ENCODE measurements at places on chromosomes 3 and 15. TPM values are rescaled to one million over a fixed set of nuclear protein-coding genes. Genes with fewer than 3 reads are reported as not detected.
A peak's percentile ranks its signal among the peaks of the same experiment; 100 is the strongest.

Gene CYP8B1
- not detected for total RNA-seq

Gene LINGO1
- total RNA-seq: 0.90 TPM

Gene DOCK3
- total RNA-seq: 0.11 TPM

GRCh38 chr3:188976407-188976806 is 195.4 kb upstream of the TPRG1 start:
- DNase-seq: no peak

DNA sequence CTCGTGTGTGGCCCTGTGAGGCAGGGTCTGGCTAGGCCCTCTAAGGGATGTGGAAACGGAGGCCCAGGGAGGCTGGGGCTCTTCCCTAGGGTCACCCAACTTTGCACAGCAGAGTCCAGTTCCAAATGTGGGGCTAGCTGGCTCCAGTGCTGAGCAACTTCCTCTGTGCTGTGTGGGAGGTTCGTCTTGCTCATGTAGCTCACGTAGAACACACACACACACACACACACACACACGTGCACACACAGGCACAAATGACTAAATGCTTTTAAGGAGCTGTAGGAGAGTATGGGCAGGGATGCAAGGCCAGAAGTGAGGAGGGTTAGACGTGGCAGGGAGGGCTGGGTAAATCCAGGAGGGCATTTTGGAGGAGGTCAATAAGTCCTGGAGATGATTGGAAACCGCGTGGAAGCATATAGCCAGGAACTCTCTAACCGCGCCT is 213.8 kb downstream of the RPLP1 start:
- no peak for DNase-seq

DNA sequence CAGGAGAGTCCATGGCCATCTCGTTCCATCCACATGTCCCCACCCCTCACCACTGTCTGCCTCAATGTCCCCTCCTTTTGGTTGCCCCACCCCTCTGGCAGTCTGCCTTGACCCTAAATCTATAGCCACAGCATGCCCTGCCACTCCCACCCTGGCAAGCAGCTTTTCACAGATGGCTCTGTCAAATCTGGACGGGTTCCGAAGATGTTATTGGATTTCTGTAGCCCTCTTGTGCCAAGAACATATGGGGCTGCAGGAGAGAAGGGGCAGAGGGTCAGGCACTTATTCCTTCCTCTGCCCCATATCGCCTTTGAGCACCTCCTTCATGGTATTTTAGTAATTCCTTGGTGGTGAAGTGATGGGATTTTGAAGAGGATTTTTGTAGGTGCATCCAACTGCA is 57.1 kb downstream of the EPHB1 start:
- no peak for DNase-seq

DNA sequence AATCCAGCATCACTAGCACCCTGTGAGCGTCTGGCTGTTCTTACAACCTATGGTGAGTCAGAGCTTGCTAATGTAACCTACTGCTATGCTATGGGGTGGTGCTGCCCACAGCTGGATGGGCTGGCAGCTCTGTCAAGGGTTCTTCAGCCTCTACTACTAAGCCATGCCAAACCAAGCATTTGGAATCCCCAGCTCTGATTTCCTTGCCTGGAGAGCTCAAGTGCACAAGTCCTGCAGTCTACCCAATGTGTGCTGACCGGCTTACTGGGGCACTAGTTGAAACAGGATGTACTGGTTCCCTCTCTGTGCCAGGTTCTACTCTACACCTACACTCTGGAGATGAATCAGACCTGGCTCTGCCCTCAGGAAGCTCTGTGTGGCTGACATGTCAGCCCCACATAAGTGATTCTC is 4.2 kb downstream of the TEX264 start:
- DNase-seq: no peak

DNA sequence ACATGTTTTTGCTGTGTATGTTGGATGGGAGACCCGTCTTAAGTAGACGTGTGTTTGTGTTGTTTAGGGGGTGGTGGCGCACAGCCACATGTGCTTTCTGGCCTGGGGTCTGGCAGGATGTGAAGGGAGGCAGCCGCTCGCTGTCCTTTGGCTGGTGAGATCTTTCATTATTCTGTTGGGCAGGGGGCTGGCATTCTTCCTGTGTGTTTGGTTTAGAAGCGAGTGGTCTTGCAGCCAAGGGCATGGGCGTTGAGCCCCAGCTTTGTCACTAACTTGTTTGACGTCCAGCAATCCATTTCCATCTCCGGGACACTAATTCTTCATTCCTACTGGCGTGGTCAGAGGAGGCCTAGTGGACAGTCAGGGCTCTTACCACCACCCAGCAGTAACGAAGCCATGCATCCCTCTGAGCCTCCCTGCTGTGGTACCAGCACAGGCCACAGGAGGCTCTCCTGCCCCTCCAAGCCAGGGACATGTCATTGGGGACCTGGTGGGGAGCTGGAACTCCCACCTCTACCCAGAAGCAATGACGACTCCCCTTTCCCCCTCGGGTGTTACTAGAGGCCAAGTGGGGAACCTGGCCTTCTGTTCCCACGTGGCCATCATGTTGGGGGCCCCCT is 10.7 kb downstream of the THSD4 start:
- DNase-seq: peak; percentile 61

- DNase-seq: peak; percentile 74
These were observed 1.9 kb upstream of the VWA5B2 start for GRCh38 chr3:184227481-184227935.

DNA sequence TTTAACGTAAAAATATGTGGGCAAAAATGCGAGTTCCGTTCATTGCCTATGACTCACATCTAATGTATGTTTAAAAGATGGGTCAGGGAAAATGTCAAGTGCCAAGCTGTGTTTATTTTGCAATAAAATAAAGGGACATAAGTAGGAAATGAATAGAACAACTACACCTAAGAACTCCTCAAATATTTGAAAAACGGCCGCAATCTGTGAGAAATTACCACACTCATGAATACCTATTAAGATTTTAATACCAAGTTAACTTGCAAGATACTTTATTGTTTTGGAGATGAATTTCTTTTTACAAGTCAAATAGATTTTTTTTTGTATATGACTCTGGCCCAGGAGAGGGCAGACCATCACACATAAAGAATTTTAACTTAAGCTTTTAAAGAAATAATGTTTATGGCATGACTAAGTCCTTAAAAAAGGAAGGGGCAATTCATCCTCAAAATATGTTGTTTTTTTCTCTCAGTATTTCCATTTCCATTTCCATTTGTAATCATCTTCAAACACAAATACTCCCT is 152.7 kb downstream of the SUCNR1 start:
- DNase-seq: peak; percentile 7

DNA sequence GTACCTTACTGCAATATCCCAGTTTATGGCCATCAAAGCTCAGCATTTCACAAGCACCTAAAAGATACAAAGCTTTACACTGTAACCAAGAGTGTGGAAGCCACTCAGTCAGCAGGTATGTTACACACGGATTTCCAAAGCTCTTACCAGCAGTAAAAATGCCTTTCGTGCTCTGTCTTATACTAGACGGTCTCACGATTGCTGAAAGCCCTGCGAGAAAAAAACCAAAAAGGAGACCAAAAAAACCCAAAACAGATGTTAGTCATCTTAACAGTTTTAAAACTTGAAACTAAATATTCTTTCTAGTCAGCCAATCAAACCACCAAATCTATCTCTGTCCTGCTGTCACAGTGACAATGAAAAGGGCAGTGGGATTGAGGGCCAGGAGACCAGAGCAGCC is 39.0 kb downstream of the TAMM41 start:
- no peak for DNase-seq

DNA sequence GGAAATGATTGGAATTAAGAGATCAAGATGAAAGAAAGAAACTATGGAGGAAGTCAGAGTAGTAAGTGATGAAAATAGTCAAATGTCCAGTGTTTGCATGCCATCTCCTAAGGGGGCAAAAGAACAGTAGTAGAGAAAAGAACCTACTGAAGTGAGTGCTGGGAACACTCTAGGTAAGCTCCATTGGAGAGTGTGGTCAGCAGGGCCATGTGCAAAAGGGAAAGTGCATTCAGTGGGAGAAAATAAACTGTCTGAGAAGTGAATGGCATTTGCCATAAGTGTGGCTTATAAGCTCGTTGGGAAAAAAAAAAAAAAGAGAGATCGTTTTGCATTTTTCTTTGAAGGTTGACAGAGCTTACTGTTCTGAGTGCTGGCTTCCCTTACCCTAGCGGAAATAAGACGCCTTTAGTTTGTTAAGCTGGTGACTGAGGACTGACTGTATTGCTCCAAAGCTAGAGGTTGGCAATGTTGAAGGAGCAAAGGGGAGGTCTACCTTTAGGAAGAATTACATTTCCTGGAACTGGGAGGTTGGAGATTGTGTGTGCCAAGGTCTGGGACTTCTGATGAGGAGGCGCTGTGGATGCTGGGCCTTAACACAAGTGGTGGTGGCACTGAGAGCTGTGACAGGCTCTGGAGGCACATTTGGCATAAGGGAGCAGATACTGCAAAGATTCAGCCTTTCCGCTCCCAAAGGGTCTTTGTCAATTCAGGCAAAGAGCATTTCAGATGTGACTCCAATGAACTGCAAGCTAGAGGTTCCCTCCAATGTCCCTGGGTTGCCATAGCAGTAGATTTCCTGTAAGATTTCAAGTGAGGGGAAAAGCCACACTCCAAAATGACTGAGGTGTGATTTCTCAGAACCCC is 287.8 kb upstream of the SATB1 start:
- no peak for DNase-seq

DNA sequence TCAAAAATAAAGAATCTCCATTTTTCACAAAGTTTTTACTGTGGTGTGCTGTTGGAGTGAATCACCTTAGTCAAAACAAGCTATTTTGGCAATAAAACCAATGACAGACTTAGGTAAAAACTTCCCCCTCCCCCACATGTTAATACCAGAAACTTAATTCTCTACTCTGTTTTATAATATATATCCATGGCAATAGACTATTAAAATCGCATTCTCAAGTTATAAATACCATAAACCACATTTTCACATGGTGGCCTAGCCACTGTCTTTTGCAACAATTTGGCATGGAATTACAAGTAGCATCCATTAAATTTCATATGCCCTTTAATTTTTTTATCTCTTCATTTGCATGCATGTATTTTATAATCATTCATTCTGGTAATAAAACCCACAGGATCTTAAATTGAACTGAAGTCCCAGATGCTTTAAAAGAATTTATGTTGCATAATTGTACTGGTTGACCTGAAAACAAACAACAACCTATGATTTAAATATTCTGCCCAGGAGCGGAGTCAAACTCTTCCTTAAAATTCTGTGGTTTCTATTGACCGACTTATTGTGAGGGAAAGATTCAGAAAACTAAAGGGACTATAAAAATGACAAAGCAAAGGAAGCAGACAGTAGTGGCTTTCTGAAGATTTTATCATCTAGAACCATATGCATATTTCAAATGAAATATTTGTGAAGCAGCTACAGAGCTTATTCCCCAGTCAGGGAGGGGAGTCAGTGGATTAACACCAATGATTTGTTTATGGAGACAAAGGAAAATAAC is 229.0 kb upstream of the TBL1XR1 start:
- no peak for DNase-seq

- no peak for DNase-seq
These were observed 550 bp downstream of the RPP25 start for GRCh38 chr15:74955796-74956647.

DNA sequence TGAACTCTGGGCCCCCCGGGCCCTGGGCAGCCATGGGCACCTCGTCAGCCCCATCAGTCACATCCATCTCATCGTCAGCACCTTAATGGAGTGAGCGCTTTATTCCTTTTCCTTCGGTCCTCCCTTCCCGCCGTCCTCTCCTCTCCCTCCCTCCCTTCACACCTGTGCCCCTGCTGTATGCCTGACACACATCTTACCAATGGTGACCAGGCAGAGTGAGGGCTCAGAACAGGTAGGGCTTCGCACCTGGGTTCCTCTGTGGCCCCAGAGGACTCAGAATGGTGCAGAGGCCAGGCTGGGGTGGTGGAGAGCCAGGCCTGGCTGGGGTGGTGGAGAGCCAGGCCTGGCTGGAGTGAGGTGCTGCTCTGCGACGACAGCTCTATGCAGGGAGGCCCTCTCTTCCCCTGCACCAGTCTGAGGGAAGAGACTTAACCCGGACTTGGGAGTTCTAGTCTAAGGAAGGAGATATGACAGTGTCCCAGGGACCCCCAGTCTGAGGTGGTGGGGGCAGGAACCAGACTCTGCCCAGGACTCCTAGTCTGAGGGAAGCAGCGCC is 11.6 kb downstream of the C15orf39 start:
- DNase-seq: no peak

DNA sequence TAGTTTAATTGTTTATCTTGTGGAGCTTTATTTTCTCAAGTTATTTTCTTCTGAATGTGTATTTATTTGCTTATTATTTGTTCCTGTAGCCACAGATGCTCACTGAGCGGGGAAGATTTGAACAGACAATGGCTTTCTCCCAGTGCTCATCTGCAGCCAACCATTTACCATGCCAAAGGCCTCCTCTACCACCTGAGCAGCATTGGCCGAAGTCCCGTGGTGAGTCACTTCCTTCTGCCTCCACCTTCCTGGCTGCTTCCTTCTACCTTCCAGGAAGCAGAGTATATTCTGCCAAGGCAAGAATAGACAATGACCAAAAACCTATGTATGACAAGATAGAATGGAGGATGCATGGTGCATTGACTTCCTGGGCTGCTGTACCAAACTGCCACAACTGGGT is 443.1 kb downstream of the AGBL1 start:
- no peak for DNase-seq

- DNase-seq: no peak
These were observed 17.6 kb downstream of the EFCC1 start for GRCh38 chr3:129018751-129019150.

- peak; percentile 14 for DNase-seq
These were observed 74.5 kb downstream of the NSUN3 start for GRCh38 chr3:94137377-94137776.

- peak; percentile 91 for DNase-seq
These were observed 27.0 kb upstream of the RPL32 start for GRCh38 chr3:12868039-12869034.

DNA sequence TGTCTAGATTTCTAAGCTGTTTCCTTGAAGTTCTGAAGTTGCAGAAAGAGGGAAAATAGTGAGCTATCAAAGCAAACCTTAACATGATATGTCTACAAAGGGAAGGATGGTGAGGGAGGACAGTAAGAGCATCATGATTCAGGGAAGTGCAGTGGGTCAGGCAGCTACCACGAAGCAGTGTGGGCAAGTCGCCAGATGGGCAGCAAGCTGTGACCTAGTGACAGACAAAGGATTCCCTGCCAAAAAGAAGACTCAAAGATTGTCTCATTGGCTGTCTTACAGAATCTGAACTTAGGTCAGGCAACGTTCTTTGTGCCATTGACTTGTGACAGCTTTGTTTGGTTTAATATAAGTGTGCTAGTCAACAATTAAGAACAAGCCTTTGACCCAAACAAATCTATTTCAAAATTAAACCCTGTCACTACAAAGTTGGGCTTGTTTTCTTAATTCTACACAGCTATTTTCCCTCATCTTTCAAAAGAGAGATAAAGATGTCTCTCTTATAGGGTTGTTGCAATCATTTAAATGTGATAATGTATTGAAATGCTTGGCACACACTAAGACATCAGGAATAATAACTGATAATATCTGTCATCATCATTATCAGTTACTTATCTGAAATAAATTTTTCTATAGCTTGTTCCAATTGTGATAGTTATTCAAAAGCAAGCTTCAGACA is 153.3 kb downstream of the ECT2 start:
- no peak for DNase-seq

GRCh38 chr3:95655363-95655986 is 1158.9 kb upstream of the EPHA6 start:
- peak; percentile 38 for DNase-seq
